GM12878 (cell line): ENCODE measurements at places on chromosomes 5 and 9. TPM values are rescaled to one million over a fixed set of nuclear protein-coding genes. Genes with fewer than 3 reads are reported as not detected.

SLC36A2 gene
- not detected in 2 replicates for total RNA-seq

DNA sequence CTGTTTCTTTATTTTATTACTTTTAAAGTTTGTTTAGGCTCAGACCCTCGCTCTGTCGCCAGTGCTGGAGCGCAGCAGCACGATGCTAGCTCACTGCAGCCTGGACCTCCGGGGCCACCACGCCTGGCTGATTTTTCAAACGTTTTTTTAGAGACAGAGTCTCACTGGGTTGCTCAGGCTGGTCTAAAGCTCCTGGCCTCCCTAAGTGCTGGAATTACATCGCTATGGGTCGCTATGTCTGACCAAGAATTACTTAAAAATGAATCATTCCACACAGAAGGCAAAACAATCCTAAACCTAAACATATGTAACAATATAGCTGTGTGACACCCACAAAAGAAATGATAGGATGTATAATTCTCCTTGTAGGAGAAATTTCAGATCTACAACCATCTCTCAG, 86.9 kb upstream of the SIMC1 start:
- H3K4me3 ChIP-seq: no peak overlapping the region
- no peaks in the 10 kb centered on the region for H3K4me1 ChIP-seq
- no peaks in the 10 kb centered on the region for H3K36me3 ChIP-seq
- H3K27ac ChIP-seq: no peak overlapping the region
- no peaks in the 10 kb centered on the region for H3K27me3 ChIP-seq

DNA sequence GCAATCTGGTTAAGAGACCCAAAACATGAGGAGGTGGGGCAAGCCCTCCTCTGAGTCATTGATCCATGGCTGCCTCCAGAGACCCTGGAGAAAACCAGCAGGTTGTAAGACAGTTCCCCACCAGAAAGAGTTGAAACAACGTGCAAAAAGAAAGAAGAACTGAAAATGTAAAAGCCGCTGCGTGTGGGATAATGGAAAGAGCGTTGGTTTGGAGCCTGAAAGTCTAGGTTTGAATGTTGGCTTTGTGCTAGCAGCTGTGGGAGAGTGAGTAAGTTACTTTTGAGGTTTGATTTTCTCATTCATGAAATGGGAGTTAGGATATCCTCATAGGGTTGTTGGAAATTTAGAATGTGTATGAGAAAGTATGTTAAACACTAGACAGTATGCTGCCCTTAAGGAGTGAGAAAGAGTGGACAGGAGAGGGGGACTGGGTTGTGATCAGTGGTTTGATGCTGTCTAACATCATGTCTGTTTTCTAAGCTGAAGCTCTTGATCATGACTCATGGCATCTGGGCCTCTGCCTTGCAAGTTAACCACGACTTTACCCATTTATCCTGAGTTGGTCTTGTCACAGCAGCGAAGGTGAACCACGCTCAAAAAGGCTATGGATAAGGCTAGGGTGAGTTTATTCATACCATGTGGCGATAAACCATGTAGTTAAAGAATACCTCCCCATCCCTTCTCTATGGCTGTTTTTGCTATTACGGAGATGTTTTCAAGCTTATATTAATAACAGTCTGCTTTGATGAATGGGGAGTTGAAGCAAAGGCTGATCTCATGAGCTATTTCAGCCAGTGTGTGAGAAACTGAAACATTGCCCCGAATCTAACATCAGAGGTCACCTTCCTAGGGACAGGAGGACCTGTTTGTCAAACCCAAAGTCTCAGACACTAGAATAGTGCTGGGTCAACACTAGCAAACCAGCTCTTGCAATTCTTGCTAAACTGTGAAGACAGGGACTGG, 41.3 kb downstream of the ZNF366 start:
- no peaks in the 10 kb centered on the region for H3K27me3 ChIP-seq
- peak; percentile 92 for DNase-seq
- peaks cover 44% of the 10 kb centered on the region for H3K4me1 ChIP-seq
- no peaks in the 10 kb centered on the region for H3K36me3 ChIP-seq

GRCh38 chr5:110702704-110703103, 23.8 kb downstream of the TMEM232 start:
- no peak for DNase-seq
- no peak overlapping the region for H3K4me3 ChIP-seq
- no peaks in the 10 kb centered on the region for H3K36me3 ChIP-seq
- no peaks in the 10 kb centered on the region for H3K4me1 ChIP-seq
